Fibroblast of upper back skin (primary cell): ENCODE measurements at places on chromosomes 5 and 9.

DNA sequence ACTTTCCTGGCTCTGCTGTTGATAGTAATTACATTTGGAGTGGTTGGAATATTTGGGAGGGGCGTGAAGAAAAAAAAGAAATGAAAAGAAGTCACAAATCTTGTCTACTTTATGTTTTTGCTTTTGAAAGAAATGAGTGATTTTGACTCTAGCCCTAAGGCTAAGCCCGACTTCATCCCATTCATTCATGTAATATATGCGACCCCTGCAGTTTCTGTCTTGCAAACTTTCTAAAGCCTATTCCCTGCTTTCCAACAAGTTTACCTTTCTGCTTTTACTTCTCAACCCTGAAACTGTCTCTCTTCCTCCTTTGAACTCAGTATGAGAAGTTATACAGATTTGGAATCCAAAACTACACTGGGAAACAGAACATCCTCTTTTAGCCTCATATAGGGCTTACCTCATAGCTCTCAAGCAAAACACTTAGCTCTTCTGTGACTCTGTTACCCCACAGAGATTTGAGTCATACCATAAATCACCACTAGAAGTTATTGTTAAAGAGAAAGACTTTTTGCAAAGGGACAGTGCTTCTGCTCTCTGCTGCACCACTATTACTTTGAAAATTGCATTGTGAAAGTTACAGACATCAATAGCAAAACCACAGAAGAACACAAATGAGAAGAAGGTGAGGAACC, 1.6 kb downstream of the CFAP95 start:
- peak; percentile 73 for DNase-seq

- DNase-seq, result no peak
Measured at GRCh38 chr5:43348207-43348606, 35.0 kb upstream of the HMGCS1 start.

GRCh38 chr5:68542207-68542606, 326.7 kb downstream of the PIK3R1 start:
- peak; percentile 42 for DNase-seq

- DNase-seq, result no peak
Measured at GRCh38 chr5:77620405-77620804, 18.1 kb downstream of the OTP start.

DNA sequence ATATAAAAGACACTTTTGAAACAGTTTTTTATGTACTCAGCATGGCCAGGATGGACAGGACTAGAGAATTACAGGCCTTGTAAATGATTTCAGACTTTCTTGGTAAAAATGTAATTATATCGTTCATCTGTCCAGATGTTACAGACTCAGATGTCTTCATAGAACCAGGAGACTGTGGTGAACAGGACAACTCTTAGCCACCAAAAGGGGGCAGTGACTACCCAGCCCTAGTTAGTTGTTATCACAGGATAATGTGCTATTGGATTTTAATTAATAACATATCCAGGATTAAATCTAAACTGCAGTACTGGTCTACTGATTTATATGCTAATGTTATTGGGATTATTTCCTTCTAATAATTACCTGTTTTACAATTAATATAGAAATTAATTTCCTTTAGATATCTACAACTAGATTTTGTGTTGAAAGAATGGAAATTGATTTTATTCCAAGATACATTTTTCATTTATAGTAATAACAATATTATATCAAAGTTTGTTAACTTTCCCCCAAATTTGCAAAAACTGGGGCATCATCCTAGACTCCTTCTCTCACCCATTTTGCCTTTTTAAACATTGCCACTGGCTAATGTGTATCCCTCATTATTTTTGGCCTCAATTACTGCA, 99.4 kb downstream of the MTREX start:
- peak; percentile 64 for DNase-seq

DNA sequence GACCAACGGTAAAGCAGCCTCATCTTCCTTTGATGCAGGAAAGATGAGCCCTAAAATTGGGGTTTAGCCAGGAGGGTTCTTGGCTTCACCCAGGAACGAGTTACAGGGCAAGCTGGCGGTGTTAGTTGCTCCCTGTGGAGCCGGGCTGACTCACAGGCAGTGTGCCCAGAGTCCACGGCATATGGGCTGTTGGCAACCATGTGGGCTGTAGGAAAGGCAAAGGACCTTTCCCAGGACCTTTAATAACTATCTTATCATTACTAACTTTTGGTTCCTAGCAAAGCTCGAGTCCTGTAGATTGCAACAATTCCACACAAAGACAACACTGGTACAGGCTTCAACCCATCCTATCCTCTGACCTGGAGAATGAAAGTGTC, 29.8 kb upstream of the CLPTM1L start:
- DNase-seq, result no peak

- no peak for DNase-seq
Measured at GRCh38 chr5:94361832-94362796, 256.3 kb downstream of the KIAA0825 start.

GRCh38 chr9:37745970-37746369, 7.6 kb upstream of the TRMT10B start:
- DNase-seq, result no peak

GRCh38 chr5:154962494-154962893, 21.6 kb downstream of the MRPL22 start:
- peak; percentile 28 for DNase-seq

DNA sequence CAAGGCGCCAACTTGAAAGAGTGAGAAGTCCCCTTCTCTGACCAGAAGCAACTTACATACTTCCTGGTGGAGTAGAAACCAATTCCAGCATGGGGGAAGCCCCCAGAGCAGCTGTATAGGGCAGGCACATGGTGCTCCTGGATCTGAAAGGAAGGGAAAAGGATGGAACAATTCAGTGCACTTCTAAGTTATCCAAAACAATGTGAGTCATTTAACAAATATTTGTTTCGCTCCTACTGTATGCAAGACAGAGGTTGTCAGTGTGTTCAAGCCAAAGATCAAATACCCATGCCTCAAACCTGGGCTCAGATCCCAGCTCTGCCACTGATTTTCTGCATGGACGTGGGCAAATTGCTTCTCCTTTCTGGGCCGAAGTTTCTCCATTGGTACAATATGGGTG, 67.1 kb downstream of the LHX2 start:
- peak; percentile 55 for DNase-seq

- no peak for DNase-seq
Measured at GRCh38 chr9:71783120-71783523, 14.8 kb upstream of the CEMIP2 start.

- no peak for DNase-seq
Measured at GRCh38 chr5:180176191-180176590, 32.8 kb downstream of the RASGEF1C start.

GRCh38 chr9:133647148-133647547, 11.0 kb downstream of the DBH start:
- DNase-seq, result no peak

DNA sequence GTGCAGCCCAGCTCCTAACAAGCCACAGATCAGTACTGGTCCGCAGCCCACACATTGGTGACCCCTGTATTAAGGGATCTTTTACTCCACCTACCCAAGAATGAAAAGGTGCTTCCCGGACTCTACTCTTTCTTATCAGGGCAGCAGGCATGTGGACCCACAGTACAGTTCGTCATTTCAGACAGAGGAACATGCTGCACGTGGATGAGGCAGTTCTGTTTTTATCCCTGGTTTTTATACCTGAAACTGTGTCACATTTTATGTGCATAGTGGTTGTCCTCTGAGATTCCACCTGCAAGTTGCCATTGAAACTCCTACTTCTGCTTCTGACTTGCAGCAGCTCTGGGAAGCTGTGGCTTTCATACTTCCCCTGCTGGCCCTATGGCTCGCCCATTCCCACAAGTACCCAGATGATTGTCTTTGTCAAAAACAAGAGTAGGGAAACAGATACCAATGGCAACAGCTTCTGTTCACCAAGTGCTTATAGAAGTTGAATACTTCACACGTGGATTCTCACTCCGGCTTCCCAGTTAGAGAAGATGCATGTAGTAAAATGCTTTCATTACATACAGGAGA, 208.0 kb downstream of the TRIO start:
- DNase-seq, result no peak

- DNase-seq, result no peak
Measured at GRCh38 chr5:67267512-67268216, 71.1 kb upstream of the CD180 start.

DNA sequence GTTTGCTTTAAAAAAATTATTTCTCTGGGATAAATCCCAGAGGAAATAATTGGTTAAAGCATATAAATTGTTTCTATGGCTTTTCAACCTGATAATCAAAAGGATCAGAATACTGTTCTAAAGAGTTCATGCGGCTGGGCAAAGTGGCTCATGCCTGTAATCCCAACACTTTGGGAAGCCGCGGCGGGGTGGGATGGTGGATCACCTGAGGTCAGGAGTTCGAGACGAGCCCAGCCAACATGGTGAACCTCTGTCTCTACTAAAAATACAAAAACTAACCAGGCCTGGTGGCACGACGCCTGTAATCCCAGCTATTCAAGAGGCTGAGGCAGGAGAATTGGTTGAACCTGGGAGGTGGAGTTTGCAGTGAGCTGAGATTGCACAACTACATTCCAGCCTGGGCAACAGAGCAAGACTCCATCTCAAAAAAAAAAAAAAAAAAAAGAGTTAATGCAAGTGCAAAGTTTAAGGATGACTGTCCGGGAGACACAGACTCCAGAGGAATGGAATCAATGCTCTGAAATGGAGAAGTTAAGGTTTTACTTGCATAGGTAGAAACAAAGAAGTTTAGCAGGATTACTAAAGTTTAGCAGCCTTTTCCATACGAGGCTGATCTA, 16.6 kb upstream of the GRHPR start:
- no peak for DNase-seq

GRCh38 chr9:76662476-76663281, 101.6 kb upstream of the PCA3 start:
- DNase-seq, result no peak

- DNase-seq, result no peak
Measured at GRCh38 chr5:10110228-10110627, 139.5 kb downstream of the ATPSCKMT start.

DNA sequence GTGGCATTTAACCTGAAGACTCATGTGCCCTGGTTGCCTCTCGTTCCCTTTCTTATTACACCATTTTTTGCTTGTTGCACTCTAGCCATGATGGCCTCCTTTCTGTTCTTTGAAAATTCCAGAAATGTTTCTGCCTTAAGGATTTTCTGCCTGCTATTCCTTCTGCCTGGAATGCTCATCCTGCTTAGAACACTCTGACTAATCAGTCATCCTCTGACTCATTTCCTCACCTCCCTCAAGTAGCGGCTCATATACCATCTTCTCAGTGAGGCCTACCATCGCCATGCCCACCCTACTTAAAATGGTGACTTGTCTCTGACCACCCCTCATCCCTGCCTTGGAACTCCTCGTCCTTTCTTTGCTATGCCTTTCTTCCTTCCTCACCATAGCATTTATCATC, 68.8 kb downstream of the KIF4B start:
- peak; percentile 89 for DNase-seq
